Panc1 (cell line): ENCODE measurements at places on chromosomes 3 and 15. TPM values are rescaled to one million over a fixed set of nuclear protein-coding genes. Genes with fewer than 3 reads are reported as not detected.

DNA sequence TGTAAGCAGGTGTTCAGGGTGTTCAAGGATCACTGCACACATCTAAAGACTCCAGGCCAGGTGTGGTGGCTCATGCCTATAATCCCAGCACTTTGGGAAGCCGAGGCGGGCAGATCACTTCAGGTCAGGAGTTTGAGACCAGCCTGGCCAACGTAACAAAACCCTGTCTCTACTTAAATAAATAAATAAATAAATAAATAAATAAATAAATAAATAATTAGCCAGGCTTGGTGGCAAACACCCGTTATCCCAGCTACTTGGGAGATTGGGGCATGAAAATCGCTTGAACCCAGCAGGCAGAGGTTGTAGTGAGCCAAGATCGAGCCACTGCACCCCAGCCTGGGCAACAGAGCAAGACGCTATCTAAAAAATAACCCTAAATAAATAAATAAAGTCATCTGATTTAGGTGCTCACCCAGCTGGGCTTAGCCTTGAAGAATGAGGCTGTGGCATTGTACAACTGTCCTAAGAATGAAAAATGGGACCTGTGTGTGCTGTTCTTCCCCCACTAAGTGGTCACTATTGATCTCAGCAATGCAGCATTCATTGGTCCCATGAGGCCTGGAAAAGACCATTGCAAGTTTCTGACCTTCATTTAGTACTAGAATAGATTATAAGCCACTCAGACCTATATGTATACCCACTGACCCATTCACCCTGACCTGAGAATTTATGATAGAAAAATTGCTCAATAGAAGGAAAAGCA is 82.8 kb upstream of the ABHD17C start:
- DNase-seq, result no peak

DNA sequence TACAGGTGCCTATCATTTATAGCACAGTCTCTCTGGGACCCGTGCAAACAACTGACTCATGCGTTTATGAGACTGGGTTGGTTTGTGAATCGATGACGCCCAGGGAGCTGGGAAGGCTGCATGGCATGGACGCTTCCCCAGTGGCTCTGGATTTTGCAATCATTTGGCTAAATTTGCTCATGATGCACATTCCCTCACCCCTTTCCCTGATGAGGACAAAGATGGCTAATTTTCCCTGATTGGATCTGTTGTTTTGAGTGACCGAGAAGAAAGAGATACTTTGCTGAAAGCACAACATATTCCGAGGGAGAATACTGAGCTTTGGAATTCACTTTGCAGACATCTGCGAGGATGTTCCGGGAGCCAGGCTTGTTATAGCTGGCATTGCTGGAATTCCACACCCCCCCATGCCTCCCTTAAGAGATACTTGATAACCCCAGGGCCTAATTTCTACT is 51.1 kb downstream of the CGNL1 start:
- DNase-seq, result no peak

DNA sequence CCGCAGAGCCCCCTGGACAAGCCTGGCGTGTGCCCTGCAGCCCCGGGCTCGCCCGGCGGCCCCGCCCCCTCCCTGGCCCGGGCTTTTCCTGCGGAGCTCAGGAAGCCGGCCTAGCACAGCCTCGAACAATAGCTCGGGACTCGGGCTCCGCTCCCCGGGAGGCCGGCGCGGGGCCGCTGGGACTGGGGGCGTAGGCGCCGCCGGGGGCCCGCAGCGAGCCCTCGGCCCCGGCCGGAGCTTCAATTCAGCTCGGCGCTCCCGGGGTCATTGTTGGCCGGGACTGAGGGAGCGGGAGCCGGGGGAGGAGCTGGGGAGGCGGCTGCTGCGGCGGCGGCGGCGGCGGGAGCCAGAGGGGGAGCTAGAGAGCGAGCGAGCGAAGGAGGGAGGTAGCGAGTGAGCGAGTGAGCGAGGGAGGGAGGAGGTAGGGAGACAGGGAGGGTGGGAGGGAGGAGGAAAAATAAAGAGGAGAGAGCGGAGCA is 41.0 kb upstream of the ROPN1 start:
- no peak for DNase-seq

- DNase-seq, result no peak
These were observed 487.1 kb upstream of the NR2F2 start for GRCh38 chr15:95843241-95843910.

Gene CISH
- total RNA-seq, result 0.57 TPM
